ENCODE measurements at places on chromosomes 2 and 18.

- DNase-seq, result no peak
Observed at GRCh38 chr2:100862081-100862480, 42.1 kb downstream of the NPAS2 start.

DNA sequence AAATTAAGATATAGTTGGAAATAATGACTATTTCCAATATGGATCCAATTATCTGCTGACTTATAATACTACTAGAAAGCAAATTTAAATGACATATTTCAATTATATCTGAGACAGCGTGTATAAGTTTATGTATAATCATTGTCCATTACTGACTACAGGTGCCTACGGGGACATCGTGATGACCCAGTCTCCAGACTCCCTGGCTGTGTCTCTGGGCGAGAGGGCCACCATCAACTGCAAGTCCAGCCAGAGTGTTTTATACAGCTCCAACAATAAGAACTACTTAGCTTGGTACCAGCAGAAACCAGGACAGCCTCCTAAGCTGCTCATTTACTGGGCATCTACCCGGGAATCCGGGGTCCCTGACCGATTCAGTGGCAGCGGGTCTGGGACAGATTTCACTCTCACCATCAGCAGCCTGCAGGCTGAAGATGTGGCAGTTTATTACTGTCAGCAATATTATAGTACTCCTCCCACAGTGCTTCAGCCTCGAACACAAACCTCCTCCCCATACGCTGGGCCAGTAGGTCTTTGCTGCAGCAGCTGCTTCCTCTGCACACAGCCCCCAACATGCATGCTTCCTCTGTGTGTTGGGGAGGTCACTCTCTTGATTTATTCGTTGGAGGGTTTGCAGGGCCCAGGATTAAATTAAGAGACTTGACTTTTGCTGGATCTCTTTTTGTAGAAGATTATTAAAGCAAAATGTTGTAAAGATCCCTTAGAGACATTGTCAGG, 194.4 kb downstream of the RPIA start:
- DNase-seq, result no peak

GRCh38 chr2:203446071-203446481, 89.0 kb downstream of the RAPH1 start:
- DNase-seq, result no peak

DNA sequence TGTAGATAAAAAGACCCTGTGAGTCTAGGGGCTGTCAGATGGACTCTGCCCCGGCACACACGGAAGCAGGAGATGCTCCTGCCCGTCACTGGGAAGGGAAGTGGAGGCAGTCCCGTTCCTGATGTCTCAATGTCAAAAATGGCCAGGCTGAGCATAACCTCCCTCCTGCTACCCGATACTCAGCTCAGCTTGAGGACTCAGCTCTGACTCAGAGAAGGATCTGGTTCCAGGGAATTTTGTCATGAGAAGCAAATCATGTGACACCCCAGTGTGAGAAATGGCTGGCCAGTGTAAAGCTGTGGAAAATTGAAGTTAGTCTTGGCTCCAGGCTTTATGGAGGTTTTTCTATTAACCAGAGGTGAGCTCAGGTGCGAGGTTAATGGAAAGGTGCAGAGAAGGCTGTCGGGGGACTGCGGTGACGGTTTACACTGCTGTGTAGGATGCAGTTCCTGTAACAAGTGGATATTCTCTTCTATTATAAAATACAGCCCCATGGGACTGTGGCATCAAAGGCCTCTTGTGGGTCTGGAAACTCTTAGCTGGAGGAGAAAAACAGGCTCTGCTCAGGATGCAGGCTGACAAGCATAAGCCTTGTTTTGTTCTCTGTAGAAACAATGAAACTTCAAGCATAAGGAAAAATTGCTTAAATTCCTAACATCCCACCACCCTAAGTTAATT, 24.7 kb upstream of the AGAP1 start:
- DNase-seq, result no peak

All from NCI-H1417 treated with DMSO at 0.1 percent for 48 hours (cell line).